Smooth muscle cell of the umbilical artery (primary cell): ENCODE measurements at places on chromosomes 6 and 20. TPM values are rescaled to one million over a fixed set of nuclear protein-coding genes. Genes with fewer than 3 reads are reported as not detected.

The ZNF311 gene
- 1.1 and 1.5 TPM in 2 replicates for total RNA-seq

The WFDC5 gene
- not detected in 2 replicates for total RNA-seq

The PHACTR1 gene
- total RNA-seq, result 0.30 and 0.51 TPM in 2 replicates

The PNPLA1 gene
- total RNA-seq, result 0.05 TPM in 1 of 2 replicates, not detected in the other

The HMGN4 gene
- 65.6 and 96.4 TPM in 2 replicates for total RNA-seq
